ENCODE measurements at places on chromosomes 1 and 21.

GRCh38 chr1:36884801-36885200 is 149.5 kb downstream of the GRIK3 start:
- no peak for DNase-seq

DNA sequence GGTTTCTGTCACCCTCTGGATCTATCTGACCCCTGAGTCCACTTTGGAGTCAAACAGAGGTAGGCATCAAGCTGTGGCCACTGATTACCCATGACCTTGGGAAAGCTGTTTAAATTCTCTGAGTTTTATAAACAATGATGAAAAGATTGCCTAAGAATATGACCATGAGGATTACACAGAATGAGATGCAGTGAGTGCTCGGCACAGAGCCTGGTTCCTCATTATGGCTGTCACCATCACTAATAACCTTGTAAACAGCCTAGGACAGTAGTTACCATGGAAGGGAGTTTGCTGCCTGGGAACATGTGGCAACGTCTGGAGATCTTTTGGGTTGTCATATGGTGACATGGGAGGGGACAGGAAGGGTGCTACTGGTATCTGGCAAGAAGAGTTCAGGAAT is 248.3 kb upstream of the KAZN start:
- no peak for DNase-seq

- no peak for DNase-seq
Observed at GRCh38 chr1:212555426-212555825, 53.1 kb upstream of the ATF3 start.

- no peak for DNase-seq
Observed at GRCh38 chr1:14827870-14828269, 229.4 kb downstream of the KAZN start.

- no peak for DNase-seq
Observed at GRCh38 chr1:38190983-38191382, 144.4 kb upstream of the POU3F1 start.

DNA sequence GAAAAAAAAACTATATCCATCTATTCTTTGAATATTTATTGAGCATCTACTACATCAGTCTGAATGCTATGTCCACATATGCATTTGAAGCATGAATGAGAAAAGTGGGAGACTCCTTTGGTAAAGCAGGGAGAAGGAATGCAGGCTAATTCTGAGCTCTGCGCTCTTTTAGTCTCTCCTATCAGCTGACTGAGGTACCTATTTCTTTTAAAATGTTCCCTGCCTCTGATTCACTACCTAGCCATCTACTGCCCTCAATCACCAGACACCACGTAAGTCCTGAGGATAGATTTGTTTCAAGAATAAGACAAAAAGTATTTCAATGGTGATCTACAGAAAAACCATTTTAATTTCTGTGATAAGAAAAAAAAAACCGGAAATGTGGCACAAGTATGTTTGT is 3.8 kb upstream of the RGS13 start:
- DNase-seq: no peak

DNA sequence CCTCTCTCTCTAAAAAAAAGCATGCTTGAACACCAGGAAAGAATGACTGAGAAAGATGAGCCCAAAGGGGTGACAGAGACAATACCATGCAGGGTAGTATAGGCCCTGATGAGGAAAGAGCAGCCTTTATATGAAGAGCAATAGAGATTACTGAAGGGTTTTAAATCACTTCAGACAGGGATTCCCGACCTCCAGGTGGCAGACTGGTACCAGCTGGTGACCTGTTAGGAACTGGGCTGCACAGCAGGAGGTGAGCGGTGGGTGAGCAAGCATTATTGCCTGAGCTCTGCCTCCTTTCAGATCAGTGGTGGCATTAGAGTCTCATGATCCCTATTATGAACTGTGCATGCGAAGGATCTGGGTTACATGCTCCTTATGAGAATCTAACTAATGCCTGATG is 30.8 kb upstream of the GTF2B start:
- no peak for DNase-seq

- DNase-seq: no peak
Observed at GRCh38 chr1:161902182-161902581, 121.5 kb downstream of the OLFML2B start.

DNA sequence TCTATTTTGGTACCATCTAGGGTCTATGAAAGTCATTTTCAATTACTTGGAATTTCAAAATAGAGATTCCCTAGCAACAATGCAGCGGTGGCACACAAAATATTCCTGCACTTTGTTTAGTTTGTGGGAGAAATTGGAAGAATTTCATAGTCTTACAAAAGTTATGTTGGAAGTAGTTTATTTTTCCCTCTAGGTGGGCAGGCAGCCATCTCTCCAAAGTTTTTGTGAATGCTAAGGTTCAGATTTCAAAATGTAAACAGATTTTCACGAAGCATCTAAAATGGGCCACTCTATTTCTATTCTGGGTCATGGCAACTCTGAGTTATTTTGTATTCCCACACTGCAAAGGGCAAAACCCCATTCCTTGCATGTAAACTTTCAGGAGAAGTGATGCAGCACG is 8.0 kb downstream of the SMCP start:
- DNase-seq: no peak

All from foreskin fibroblast (primary cell).